CD4-positive, CD25-positive, alpha-beta regulatory T cell (primary cell): ENCODE measurements at places on chromosomes 13 and 19. TPM values are rescaled to one million over a fixed set of nuclear protein-coding genes. Genes with fewer than 3 reads are reported as not detected.

CYP4F2 gene
- polyA plus RNA-seq: not detected

ZNF791 gene
- polyA plus RNA-seq: 12.9 TPM

SHISA7 gene
- not detected for polyA plus RNA-seq

TMEM86B gene
- polyA plus RNA-seq: 0.49 TPM

SIX5 gene
- 0.31 TPM for polyA plus RNA-seq

- no peak for DNase-seq
Observed at GRCh38 chr19:47071731-47072130, 23.3 kb upstream of the TMEM160 start.

DNA sequence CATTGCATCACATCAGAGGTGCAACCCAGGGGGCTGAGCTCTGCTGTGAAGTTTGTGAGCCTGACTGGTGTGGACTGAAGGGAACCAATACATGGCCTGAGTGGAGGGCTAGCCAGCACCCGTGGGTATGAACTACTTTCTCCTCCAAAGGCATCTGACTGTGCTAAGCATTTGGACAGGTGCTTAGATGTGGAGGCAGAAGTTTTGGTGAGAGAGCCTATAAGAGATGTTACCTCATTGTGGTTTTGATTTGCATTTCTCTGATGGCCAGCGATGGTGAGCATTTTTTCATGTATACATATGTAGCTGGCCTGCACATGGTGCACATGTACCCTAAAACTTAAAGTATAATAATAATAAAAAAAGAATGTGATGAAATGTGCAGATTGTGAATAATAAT, 46.9 kb downstream of the TEX29 start:
- DNase-seq: no peak

DNA sequence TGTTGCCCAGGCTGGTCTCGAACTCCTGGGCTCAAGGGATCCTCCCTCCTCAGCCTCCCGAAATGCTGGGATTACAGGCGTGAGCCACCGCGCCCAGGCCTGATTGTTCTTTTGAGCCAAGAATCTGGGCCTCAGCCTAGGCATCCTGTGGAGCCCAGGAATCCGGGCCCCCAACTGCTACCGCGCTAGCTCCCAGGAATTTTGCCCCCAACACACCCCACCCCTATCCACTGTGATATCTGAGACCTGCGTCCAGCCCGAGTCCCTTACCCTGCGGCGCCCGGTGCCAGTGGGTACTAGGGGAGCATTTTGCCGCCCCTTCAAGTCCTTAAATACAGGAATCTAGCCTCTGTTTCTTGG, 838 bp upstream of the MYADM start:
- no peak for DNase-seq

GRCh38 chr13:44403461-44404056, 29.9 kb downstream of the SERP2 start:
- no peak for DNase-seq

GRCh38 chr19:7294558-7295212, 471 bp upstream of the INSR start:
- DNase-seq: no peak

DNA sequence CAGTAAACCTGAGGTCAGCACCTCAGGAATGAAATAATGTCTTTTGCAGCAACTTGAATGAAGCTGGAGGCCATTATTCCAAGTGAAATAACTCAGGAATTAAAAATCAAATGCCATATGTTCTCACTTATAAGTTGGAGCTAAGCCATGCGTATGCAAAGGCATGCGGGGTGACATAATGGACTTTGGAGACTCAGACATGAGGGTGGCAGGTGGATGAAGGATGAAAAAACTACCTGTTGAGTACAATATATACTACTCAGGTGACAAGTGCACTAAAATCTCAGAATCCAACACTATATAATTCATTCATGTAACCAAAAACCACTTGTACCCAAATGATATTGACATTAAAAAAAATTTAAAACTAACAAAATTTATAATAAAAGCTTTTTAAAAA, 1416.9 kb downstream of the UQCRFS1 start:
- DNase-seq: no peak

DNA sequence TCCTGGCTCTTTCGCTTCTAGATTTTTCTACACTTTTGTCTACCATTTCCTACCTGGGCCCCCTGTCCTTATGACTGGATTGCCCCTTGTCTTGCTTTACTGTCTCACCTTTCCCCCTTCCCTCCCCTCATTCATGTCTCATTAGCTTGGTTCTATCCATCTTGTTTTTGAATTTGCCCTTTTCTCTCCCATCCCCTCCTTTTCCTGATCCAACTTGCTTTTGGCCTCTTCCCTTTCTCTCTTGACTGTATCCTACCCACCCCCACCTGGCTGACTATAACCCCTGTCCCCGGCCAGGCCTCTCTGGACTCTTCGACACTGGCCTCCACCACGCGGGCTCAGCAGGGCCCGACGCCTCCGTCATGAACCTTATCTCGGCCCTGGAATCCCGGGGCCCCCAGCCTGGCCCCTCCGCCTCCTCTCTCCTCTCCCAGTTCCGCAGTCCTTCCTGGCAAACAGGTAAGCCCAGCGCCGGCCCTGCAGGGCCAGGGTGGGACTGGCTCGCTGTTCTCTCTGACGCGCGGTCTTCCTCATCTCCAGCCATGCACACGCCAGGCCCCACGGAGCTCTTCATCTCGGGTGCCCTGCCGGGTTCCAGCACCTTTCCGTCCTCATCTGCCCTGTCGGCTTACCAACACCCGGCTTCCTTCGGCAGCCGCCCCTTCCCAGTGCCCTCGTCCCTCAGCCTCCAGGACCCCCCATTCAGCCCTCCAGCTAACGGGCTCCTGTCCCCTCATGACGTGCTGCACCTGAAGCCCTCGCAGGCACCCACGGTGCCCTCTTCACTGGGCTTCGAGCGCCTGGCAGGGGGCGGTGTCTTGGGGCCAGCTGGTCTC, 3.4 kb downstream of the PRR12 start:
- DNase-seq: no peak

DNA sequence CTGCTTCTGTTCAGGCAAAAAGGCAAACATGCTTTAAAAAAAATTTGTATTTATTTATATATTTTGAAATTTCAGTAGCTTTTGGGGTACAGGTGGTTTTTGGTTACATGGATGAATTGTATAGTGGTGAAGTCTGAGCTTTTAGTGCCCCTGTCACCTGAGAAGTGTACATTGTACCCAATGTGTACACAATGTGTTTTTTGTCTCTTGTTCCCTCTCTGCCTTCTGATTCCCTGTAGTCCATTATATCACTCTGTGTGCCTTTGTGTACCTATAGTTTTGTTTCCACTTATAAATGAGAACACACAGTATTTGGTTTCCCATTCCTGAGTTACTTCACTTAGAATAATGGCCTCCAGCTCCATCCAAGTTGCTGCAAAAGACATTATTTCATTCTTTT, 77.4 kb downstream of the PDS5B start:
- DNase-seq: no peak
